ENCODE measurements at places on chromosomes 1 and 21. TPM values are rescaled to one million over a fixed set of nuclear protein-coding genes. Genes with fewer than 3 reads are reported as not detected.

The FMO5 gene
- total RNA-seq = 3.3 TPM

The LMO4 gene
- total RNA-seq = 55.0 TPM

The PCP4L1 gene
- total RNA-seq = 0.89 TPM

The LCE2A gene
- total RNA-seq = not detected

The PGLYRP3 gene
- not detected for total RNA-seq

DNA sequence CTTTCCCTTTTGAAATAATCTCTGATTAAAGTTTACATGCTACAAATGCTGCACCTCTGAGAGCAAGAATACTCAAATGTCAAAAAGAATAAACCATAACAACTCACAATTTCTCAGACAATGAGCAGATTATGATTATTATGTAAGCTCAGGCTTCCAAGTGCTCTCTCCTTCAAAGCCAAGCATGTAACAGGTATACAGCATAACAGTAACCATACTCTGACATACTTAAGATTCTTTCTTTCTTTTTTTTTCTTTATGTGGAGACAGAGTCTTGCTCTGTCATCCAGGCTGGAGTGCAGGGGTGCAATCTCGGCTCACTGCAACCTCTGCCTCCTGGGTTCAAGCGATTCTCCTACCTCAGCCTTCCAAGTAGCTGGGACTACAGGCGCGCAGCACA is 155.4 kb downstream of the EIF4G3 start:
- DNase-seq = no peak

DNA sequence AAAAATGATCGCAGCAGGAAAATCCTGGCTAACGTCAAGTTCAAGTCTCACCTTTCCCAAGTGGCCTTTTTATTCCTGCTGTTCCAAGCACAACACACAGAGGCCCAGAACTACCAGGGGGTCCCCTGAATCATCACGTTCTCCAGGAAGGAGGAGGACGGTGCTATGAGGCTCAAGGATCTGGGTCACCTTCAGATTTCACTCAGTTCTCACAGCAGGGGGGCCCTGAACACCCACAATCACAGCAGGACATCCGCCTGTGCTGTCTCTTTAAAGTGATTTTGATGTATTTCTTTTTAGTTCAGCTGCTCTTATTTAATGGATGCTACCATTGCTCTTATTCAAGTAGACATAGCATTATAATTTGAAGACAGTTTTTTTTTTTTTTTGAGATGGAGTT is 173.4 kb downstream of the HUNK start:
- DNase-seq = no peak

GRCh38 chr1:235631816-235632215 is 17.8 kb downstream of the GNG4 start:
- no peak for DNase-seq

DNA sequence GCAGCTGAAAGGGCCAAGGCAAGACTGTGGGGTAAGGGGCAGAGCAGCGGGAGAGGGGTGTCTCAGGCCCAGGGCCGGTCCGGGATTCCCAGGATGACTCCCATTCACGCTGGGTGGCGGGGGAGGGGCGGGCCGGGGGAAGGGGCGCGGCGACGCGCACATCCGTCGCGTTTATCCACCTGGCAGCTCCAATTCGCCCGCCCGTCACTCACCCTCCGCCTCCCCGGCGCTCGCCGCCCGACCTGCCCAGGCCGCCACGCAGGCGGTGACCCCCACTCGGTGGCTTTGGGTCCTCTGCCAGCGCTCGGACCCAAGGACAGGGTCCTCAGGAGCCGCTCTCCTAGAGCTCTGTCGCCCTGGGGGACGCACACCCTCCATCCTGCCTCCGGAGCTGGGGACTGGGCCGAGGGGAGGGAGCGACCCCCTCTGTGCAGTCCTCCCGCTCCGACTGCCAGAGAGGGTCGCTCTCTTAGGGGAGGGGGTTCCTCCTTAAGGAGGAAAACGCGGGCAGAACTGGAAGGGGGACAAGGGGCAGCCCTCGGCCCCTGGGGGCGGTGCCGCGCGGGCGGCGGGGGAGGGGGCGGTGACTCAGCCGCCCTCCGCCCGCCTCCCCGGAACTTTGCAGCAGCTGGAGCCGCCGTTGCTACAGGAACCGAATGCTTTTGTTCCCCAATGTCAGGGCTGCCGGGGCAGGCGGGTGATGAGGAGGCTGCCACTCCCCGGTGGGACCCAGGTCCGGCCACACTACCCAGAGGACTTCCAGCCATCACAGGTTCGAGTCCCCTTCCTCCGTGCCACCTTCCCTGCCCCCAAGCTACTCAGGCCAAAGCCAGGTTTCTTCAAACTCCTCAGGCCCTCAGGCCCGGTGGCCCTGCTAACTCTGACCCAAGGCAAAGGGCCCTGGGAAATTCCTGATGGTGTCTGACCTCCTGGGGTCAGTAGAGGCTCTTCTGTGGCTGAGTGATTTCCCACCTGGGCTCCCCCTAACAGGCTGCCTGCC is 3.4 kb downstream of the ADGRB2 start:
- peak; percentile 76 for DNase-seq

DNA sequence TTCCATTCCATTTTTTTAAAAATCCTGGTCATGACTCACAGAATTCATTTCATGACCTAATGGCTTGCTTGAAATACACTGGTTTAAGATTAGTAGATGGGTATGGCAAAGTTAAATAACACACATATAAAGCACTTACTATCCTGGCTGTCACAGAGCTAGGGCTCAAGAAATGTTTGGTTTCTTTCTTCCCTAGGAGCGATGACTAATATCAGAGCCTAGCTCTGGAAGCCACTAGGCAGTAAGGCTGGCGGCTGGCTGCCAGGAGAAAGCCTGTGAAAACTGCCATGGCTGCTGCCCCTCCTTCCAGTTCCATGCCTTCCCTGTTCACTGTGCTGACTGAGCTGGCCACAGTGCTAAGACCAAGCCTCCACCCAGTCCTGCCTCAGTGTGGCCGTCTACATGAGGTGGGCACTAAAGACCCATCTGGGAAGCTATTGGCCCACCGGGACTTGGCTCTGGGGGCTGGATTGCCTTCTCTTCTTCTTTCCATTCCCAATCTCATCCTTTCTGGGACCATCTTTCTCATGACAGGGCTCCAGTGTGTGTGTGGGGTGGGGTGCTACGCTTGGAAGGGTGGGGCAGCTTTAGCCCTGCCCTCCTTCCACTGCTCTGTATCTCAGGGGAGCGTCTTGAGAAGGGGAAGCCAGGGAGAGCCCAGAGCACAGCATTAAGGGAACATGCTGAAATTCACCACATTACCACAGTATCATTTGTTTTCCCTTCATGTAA is 10.8 kb upstream of the ASCL5 start:
- DNase-seq = peak; percentile 73

- DNase-seq = no peak
These were observed 102.1 kb downstream of the TYW3 start for GRCh38 chr1:74835051-74835450.

DNA sequence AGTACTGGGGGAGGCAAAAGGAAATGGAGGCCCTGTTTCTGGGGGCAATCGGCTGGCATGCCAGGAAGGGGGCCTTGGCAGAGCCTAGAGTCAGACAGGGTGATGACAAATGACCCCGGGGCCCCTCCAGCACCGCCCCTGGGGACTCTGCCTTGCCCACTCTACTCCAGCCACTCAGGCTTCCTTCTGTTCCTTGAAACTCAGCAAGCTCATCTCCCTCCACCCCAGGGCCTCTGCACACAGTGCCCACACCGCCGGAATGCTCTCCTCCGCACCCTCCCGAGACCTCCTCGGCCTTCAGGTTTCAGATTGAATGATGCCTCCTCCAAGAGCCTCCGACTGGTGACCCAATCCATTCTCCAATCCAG is 122.5 kb upstream of the ZBTB40 start:
- peak; percentile 33 for DNase-seq

DNA sequence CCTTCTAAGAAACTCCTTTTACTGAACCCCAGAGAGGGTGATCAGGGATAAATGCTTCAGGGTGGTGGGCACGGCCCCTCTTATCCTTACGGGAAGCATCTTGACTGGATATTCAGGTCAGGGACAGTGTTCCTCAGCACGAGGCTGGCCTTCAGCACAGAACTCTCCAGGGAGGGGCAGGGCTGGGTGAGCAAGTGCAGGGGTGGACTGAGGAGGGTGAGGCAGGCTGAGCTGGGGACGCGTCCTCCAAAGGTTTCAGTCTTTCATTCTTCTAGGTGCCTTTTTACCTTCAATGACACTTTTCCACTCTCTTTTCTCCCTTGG is 52.3 kb downstream of the RASSF5 start:
- no peak for DNase-seq

DNA sequence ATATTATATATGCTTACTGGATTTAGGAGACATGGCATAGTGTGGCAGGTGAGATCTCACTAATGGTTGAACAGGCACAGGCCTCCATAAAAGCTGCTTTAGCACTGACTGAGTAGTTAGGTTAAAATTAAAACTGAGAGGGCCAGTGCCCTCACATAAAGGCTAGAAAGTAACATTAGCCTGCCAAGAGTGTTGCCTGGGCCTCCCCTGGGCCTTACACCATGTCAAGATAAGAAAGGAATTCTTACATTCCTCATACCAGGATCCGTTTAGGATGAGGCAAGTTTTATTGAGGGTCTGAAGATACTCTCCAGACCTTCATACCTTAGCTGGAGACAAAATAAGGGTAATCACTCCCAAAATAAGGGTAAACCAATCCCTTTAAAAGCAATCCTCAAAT is 1011.8 kb downstream of the PLA2G4A start:
- DNase-seq = no peak

DNA sequence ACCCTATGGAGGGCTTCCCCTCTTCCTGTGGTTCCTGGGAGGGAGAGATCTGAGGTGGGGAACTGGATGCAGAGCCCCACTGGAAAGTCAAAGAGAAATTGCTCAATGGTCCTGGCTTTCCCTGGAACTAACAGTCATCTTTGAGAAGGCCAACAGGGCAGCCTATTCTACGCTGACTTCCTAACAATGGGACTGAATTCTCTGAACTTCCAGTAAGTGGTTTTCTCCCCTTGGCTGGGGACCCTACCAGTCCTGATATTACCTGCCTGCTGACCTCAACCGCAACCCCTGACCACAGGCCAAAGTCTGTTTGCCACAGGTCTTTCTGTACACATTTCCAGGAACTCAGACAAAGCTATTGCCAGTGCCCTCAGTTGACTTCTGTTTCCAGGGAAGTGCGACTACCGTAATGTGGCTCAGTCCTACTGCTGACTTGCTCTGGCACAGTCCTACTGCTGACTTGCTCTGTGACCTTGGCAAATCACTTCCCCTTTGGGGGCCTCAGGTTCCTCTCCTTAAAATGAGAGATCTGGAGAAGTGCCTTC is 55.3 kb downstream of the C8B start:
- DNase-seq = no peak

DNA sequence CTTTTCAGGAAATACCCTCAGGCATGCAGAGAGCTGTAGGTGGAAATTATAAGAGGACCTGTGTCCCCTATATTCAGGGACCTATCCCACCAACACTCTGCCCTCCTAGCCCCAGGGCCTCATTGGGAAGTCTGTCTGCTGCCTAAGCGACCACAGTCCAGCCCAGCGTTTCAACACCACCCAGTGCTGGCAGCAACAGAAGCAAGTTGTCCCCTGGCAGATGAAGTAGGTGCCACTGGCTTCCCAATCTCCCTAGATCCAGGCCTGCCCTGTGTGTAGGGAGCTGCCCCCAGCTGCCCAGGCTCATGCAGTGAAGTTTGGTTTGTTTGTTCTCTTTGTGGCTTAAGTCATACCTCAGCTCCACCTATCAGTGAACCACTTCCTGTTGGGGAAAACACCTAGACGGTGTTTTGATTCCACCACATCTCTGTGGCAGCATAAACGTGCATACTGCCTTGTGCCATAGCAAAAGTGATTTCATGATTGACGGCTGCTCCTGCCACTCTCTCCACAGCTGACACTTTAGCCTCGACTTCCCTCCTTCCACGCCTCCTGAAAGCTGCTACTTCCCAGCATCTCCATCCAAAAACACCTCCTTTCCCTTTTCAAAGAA is 8.1 kb upstream of the LEFTY1 start:
- DNase-seq = no peak

DNA sequence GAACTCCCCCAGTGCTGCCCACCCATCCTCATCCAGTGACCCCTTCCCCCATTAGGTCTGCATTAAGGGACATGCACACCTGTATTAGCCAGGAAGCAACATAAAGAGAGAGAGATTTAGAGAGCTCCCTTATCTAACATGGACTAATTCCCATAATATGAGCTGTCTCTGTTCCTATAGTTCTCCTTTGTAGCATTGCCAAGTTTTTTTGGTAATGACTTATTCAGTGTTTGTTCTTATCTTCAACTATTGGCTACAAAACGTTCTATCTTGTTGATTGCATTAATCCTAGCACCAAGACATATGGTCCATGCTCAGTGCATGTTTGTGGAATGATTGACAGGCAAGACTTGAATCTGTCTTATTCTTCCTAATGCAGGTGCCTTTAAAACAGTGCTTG is 264.0 kb downstream of the ADGRL2 start:
- DNase-seq = no peak

GRCh38 chr1:147214842-147215539 is 10.1 kb downstream of the FMO5 start:
- no peak for DNase-seq

DNA sequence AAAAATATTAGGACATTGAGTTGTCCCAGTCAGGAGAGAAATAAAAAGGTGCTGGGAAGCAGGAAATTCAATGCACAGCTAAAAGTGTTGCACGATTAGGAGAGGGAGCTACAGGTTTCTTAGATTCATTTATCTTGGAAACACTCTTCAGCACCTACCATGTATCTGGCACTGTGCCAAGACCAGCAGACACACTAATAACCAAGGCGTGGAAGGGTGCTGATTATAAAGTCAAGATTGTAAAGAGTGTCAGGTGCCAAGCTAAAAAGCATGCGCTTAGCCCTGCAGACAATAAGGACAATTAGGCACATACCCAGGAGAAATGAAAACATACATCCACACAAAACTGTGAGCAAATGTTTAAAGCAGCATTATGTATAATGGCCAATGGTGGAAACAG is 129.9 kb downstream of the DSCAM start:
- no peak for DNase-seq

DNA sequence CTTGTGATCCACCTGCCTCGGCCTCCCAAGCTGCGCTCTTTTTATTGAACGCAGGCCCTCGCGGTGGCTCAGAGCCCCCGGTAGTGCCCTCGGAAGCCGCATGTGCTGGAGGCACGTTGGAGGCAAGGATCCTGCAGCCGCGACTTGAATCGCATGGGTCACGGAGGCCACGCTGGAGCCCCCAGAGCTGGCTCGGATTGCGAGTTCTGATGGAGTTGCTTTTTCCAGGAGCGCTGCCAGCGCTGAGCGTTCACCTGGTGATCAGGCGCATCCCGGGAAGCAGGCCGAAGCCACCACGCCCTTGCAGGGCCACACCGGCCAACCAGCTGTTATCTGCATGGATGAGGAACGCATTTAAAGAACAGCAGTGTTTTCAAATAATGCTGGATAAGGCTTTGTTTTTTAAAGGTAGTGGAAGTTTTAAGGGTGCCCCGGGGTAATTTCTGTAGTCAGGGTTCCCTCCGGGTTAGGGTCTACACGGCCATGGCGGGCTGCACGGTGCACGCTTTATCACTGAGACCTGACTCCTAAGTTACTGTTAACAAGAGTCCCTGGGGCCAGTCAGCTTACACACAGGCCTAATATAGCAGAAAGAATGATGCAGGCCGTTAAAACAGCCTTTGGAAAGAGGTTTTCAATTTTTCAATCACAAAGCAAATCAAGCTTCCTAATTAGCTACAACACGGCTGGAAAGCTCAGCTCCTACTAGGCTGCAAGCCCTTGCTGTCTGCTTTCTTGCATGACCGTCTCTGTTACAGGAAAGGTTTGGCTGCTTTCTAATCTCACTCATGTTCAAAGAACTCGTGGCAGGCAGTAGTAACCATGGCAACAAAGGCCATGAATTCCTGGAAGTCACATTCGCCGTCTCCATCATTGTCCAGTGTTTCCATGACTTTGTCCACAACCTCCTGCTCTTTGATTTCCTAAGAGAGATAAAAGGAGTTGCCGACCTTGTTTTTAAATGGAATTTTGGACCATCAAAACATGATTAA is 6.0 kb downstream of the S100B start:
- DNase-seq = no peak

GRCh38 chr1:120178799-120179756 is 2.8 kb upstream of the SEC22B start:
- no peak for DNase-seq

Data from sciatic nerve (tissue), 2 donors.